ENCODE measurements at places on chromosomes 3 and 15.

GRCh38 chr15:42050484-42051255 lies 29.8 kb upstream of the PLA2G4E start:
- no peak for DNase-seq

GRCh38 chr3:24483873-24484272 lies 10.8 kb downstream of the THRB start:
- no peak for DNase-seq

- DNase-seq: no peak
Observed at GRCh38 chr15:98676586-98677270, 28.4 kb downstream of the IGF1R start.

- no peak for DNase-seq
Observed at GRCh38 chr15:69417581-69417980, 3.4 kb downstream of the KIF23 start.

DNA sequence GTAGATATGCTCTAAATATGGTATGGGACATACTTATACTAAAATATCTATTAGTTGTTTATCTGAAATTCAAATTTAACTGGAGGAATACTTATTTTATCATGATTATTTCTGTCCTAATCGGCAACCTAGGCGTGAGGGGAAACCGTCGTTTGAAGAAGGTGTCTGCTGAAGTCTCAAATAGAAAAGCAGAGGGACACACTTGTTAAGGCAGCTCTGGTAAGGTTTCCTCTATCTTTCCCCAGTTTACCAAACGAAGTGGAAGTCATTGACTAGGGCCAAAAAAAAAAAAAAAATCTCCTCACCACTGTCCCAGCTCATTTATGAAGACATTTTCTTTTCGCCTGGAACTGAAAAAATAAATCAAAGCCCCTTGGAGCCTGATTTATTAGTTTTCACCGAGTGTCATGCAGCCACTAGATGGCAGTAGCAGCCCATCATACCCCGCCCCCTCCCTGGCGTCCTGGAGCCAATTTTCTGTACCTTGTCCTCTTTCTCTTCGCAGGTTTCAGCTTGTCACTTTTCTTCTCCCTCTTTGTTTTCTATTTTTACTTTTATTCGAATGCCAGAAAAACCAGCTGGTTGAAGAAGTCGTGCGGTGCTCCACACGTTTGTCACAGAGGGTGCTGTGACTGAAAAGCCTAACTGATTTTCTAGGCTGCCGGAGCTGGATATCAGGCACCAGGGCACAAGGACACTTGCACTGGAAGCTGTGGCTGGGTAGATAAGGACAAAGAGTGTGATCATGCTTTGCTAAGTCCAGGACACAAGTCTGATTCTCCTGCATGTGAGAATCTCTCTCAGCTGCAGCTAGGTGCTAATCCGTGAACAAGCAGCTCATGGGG lies 238.7 kb downstream of the ZPLD1 start:
- DNase-seq: peak; percentile 3

- no peak for DNase-seq
Observed at GRCh38 chr3:69496856-69497255, 111.0 kb upstream of the FRMD4B start.

DNA sequence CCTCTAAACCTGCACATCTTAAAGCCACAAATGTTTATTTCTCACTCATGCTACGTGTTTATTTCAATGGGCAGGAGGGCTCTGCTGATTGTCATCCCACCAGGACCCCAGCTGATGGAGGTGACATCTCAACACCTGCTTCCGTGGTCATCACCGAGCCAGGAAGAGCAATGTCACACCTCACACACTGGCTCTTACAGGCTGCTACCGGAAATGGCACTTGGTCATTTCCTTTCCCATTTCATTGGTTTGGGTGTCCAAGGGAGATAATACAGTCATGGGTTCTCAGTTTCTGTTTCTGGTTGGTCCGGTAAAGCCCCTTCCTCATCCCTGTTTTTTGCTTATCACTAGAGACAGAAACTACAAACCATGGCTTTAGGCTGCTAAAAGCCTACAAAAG lies 41.9 kb downstream of the ABHD2 start:
- DNase-seq: peak; percentile 24

DNA sequence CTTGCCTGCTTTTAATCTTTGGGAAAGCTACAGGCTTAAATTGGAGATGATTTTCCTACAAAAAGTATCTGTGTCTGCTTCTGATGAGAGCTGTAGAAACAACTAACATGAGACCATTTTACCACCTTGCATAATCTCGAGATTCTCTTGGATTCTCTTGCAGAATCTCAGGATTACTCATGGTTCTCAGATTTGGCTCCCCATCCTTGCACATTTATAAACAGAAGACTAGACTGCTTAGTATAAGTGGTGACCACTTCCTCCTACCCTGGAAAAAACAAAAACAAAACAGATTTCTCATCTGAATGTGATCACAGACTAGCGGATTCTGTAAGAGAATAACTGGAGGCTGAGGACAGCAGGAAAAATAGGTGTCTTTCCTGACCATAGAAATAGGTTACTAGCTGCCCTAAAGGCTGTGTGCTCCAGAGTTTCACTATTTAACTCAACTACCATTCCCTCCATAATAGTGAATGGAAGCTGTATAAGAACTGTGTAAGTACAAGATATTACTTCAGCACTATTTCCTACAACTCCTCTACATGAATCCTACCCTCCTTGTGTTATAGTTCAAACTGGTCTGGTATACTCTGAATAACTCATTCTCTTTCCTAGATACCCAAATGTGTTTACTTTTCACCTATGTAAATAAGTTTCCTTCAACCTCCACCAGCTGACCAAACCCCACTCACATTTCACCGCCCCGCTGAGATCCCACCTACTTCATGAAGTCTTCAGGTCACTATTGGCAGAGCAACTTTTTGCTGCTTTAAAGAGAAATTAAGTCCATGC lies 122.2 kb upstream of the C2CD4B start:
- no peak for DNase-seq
